Stimulated activated memory B cell treated with anti-CD40 and anti-IgM and Interleukin-4, amounts not matched to agents 10 μg/mL and 1 μg/mL and 100 μg/mL, for 72 hours (primary cell): ENCODE measurements at places on chromosomes 12 and 14.

DNA sequence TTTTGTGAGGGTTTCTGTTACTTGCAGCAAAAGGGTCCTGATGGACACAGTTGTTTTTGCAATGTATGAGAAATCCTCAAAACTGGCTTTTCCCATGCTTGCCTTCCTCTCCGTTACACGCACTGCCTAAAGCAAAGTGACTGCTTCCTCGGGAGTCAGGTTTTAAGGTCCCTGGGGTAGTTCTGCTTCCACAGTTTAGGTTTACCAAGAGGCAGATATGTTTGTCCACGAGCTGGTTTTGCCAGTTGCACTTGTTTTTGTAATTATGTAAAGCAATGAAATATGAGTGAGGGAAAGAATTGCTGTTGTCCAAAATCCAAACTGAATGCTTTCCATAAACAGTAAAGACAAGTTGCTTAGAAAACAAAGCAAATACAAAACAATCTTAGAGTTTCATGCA is 290.7 kb upstream of the AMIGO2 start:
- ATAC-seq: no peak

- ATAC-seq: no peak
Measured at GRCh38 chr14:104395941-104396681, 183.5 kb upstream of the C14orf180 start.

- no peak for ATAC-seq
Measured at GRCh38 chr12:75954041-75954440, 77.5 kb downstream of the PHLDA1 start.

DNA sequence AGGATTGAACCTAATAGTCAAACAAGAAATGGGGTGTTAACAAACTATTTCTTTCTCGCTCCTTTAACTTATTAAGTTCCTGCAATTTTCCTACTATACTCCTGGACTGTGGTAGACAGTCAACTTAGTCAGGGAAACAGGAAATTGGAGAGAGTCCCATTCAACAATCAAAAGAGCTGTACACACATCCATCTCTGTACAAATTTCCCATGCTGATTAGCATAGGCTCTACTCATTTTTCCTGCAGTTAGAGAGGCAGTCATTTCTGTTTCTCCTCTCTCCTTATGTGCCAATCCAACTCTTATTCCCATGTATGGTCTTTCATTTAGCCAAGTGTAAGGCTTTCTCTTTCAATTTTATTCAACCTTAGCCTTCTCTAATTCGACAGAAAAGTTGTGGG is 1168.5 kb upstream of the FLRT2 start:
- ATAC-seq: no peak

DNA sequence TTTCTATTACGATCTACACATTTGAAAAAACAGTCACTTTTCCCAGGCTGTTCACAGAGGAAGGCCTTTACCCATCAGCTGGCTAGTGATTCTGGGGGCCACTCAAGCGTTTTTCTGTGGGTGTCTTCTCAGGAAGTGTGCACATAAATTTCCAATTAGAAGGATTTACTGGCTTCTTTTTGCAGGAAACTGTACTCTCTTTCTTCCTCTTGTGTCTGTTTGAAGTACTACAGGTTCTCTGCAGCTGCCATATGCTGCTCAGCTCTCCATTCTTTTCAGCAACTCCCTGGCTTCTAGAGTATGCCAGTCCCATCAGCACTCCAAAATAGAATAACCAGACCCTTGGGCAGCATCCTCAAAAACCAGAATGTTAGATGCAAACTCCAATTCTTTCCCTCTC is 110.4 kb upstream of the NAV3 start:
- ATAC-seq: no peak

- ATAC-seq: peak; percentile 76
Measured at GRCh38 chr14:71430678-71431376, 501.4 kb upstream of the RGS6 start.
